Stimulated activated CD8-positive, alpha-beta memory T cell treated with anti-CD3 and anti-CD28 coated beads, Interleukin-4, amount 100 ng/mL, for 1 hour (primary cell): ENCODE measurements at places on chromosomes 6 and 20.

DNA sequence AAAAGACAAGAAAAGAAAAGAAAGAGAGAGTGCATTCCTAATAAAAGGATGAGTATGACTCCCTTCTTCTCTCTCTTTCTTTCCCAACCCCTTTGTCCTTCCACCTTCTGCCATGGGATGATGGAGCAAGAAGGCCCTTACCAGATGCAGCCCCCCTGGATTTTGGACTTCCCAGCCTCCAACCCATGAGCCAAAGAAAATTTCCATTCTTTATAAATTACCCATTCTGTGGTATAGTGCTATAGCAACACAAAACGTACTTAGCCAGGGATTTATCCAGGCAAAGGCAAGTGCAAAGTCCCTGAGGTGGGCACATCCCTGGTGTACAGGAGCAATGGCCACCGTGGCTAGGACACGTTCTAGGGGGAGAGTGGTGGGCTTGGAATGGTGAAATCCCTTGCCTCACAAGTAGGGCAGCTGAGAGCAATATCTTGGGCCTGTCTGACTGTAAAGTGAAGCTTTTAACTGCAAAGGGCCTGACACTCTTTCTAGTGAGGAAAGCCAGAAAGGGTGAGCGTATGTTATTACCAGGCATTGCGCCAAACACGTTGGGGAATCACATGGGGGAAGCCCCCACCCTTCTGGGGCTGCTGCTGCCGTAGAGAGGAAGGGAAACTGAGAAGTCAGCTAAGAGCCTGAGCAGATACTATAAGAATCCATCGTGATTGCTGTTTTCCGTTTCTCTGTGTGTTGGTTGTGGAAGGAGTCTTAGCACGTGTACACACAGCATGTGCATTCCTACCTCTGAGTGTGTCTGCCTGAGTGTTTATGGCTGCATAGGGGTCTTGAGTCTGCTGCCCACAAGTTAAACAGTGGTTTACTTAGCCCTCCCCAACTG, 50.7 kb upstream of the SIRPA start:
- DNase-seq: no peak

- DNase-seq: no peak
These were observed 182.3 kb downstream of the TBXT start for GRCh38 chr6:165985281-165985805.

DNA sequence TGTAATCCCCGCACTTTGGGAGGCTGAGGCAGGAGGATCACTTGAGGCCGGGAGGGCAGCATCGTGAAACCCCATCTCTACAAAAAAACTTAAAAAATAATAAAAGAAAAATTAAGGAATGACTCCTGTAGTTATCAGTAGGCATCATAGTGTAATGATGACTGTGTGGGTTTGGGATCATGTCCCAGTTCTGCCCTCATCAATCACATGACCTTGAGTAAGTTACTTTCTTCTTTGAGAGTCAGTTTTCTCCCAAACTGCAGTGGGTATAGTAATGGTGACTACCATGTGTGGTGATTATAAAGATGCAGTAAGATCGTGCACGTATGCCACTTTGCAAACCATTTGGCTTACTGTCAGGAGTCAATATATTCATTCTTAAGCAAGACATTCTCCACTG, 89.2 kb downstream of the TXNDC5 start:
- no peak for DNase-seq

GRCh38 chr6:133623065-133623464, 265.8 kb upstream of the TCF21 start:
- no peak for DNase-seq

DNA sequence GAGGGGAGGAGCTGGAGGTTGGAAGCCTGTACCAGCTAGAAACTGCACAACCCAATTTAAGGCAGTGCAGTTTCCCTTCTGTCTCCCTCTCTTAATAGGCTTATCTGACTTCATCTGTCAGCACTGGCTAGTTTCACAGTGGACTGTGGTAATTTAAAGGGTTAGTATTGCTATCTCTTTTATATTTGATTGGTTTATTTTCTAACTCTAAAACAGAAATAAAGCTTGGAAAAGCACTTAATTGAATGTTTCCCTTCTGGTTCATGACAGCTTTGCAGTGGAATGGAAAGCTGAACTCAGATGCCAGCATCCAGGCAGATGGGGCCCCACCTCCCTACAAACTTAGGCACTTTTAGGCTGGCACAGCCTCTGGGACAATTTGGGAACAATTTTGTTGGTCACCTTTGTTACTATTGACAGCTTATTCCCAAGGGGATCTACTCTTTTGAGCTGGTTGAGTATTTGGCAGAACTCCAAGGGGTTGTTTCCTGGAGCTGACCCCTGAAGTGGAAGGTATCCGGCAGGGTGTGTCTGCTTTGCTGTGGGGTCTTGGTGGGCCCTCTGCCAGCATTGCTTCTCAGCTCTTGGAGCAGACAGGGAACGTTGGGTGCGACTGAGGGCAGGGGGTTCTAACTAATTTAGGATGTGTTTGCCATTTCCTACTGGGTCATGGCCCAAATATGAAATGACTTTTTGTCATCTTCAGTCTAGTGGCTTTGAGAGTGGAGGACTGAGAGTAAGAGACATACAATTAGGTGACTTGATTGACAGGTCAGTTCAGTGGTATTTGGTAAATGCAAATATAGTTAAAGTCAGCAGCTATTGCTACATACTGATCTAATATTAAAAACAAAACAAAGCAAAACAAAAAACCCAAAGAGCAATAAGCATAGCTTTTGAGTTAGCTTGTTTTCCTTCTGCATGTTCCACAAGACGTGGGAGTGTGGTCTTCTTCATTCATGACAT, 9.3 kb downstream of the SH3BGRL2 start:
- no peak for DNase-seq
